ENCODE measurements at places on chromosomes 7 and 10.

GRCh38 chr10:125551247-125551646, 131.7 kb downstream of the TEX36 start:
- no peak for DNase-seq

DNA sequence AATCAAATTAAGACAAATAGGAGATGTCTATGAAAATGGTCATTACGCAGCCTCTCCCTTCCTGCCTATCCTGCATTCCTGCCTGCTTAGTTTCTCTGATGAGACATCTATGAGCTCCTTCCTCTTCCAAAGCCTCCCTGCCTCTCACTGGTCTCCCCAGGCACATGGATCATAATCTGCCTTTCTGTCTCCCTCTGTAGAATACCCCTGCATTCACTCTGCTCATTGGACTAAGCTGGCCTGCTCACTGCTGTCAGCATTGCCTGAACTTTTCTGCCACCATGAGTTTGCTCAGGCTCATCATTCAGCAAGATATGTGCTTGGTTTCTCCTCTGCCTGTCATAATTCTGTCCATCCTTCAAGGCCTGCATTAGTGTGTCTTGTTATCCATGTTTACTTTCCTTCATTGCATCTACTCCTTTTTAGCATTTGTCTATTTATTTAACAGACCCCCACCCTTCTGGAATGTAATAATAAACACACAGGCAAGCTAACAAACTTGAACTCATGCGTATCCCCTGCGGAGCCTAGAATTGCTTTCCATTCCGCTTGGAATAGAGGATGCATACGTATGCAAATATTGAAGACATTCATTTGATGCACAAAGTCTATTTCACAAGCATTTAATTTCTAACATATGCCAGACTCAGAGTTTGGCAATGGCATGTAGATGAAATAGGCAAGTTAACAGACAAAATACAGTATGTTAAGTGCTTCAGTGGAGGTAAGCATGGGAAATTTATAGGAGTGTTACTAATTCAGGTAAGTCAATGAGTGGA, 88.3 kb downstream of the PTPRZ1 start:
- no peak for DNase-seq

DNA sequence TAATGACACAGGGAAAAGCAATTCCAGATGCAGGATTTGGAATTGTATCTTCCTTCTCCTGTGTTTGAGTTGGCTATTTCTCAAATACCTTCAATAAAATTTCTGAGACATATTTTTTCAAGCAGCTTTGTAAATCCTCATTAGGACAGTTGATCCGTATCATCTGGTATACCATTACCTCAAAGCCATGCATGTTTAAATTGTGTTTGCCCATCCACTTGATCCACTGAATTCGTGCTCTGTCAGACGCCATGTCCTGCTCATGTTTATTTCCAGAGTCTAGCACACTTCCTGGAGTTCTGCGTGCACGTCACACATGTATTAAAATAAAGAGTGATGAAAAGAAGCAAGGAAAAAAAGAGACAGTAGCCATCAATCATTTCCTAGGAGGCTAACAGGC, 141.8 kb upstream of the CDC14C start:
- DNase-seq, result no peak

GRCh38 chr10:131570716-131571307, 259.3 kb upstream of the TCERG1L start:
- no peak for DNase-seq

DNA sequence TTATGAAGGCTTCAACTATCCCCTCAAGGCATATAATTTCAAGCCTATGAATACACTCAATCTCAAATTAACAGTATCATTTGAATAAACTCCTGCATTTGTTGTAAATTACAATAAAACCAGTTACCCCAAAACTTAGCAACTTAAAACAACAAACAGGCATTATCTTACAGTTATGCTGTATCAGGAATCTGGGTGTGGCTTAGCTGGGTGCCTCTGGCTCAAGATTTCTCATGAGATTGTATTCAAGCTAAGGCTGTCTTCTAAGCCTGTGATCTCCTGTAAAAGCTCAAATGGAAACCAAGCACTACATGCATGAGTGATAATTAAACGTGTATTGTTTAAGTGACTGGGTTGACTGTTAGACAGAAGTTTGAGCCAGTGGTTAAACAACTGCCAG, 341.0 kb upstream of the PHF14 start:
- DNase-seq, result no peak

DNA sequence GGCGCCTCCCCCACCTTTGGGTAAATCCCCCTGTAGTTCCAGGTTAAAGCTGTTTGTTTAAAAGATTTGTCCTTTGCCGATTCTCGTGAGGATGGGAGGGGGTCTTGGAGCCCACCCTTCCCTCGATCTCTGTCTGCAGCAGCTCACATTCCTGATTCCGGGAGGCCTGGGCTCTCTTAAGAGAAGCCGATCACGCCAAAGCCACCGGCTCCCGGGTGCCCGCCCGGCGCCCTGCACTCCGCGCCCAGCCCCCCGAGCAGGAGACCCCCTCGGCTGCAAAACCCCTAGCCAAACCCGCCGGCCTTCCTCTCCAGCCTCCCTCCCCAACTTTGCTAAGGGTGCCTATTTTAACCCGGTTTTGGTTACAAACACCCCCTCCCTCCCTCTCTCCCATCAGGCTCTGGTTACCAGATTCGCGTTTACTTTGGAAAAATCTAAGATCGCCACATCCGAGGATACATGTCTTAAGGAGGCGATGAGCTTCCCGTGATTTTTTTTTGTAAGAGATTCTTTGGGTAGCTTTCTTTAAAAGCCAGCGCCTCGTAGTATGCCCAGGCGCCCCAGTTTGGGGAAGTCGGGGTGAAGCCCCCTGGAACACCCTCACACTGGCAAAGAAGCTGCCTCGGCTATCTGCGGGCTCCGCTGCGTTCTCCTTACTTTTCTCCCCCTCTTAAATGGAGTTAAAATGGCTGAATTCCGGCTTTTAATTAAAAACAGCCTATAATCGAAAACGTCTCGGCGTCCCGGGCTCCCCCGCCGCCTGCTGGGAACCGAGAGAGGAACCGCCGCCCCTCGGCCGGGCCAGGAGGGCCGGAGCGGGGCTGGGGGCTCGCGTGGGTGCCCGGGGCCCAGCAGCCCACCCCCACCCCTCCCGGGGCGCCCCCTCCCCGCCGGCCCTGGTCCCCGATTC, 983 bp downstream of the TNRC18 start:
- no peak for DNase-seq

DNA sequence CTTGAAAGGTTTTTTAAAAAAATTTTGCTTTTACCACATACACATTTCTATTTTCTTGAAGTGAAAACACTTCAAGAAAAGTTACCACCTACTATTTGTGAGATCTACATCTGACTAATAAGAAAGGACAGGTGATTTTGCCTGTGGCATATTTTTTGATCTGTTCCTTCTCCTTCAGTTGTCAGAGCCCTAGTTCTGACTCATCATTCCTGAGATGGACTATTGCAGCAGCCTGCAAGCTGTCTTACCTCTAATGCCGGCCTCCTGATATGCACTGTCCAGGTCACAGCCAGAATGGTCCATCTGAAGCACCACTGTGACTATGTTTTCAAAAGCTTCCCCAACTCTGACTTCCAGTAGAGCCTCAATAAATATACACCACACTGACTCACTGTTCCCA, 28.2 kb upstream of the ANK3 start:
- no peak for DNase-seq

DNA sequence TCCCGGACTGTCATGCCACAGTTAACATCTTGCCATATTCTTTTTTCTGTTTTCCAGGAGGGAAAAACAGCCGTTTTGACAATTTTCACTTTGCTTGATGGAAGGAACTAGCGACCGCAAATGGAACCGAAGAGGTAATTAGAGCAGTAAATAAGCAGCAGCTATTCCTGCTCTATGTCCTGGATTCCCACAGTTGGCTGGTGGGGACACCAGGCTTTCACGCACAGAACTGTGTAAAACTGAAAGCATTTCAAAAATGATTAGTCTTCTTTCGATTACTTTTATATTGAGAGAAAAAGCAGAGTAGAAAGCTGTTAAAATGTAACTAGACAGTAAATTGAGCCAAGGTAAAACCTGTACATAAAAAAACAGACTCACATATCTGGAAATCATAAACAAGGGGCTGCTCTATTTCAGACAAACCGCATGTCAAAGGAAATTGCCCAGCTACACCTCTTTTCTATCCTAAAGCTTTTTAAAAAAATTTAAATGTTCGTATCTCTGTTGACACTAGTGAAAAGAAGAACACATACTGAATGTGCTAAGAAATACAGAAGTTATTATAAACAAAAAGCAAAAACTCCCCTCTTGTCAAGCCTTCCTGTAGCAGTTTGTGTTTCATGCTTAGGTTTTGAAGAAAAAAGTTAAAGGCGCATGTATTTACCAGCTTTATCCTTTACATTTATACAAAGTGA, 93.4 kb downstream of the RNF216 start:
- DNase-seq, result no peak

GRCh38 chr10:125232841-125233240, 72.5 kb upstream of the CTBP2 start:
- DNase-seq, result no peak

DNA sequence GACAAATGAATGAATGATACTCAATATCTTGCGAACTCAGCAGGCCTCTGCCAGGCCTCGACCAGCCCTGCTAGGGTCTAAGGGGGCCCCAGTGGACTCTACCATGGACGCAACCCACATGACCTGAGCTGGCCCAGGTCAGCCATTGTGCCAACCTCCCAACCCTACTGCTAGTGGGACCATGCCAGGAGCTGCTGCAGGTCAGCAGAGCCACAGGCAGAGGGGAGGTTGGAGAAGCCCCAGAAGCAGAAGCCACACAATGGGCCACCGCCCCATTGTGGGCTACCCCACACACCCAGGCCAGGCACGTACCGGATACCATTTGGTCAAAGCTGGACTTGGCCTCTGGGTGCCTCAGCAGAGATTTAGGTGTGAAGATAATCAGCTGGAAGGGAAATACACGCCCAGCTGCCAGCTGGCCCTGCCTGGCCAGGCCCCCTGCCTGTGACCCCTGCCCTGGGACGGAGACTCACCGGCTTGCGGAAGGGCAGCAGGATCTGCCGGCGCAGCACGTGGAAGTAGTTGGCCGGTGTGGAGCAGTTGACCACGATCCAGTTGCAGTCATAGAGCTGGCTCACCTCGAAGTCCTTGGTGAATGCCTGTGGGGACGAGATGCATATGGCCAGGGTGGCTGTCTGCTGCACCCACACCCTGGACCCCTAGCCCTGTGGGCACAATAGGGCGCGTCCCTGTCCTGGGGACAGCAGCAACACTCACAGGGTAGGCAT, 24.5 kb downstream of the OGDHL start:
- DNase-seq, result no peak

GRCh38 chr7:45451342-45452035, 122.7 kb upstream of the ADCY1 start:
- no peak for DNase-seq

DNA sequence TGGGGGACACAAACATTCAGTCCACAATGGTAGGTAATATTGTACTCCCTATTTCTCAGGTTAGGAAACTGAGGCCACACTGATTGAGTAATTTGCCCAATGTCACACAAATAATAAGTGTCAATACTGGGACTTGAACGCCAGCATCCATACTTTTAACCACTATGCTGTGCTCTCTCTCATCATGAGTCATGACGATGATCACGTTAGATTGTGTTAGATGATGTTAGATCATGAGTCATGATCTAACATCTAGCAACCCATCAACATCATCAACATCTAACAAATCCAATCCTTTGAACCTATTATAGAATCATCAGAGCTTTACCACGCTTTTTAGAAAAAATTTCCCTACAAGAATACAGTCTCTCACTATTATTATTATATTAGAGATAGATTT, 28.1 kb upstream of the HERPUD2 start:
- DNase-seq, result no peak

GRCh38 chr7:47954231-47954911, 6.1 kb upstream of the PKD1L1 start:
- DNase-seq, result no peak

- no peak for DNase-seq
Measured at GRCh38 chr7:39271402-39271801, 293.7 kb downstream of the POU6F2 start.

- no peak for DNase-seq
Measured at GRCh38 chr7:47778153-47778661, 170.1 kb downstream of the PKD1L1 start.

GRCh38 chr7:36075561-36075960, 77.5 kb upstream of the EEPD1 start:
- no peak for DNase-seq

- no peak for DNase-seq
Measured at GRCh38 chr7:23422909-23423308, 47.4 kb downstream of the IGF2BP3 start.

- no peak for DNase-seq
Measured at GRCh38 chr10:1074052-1074747, 18.0 kb downstream of the WDR37 start.

DNA sequence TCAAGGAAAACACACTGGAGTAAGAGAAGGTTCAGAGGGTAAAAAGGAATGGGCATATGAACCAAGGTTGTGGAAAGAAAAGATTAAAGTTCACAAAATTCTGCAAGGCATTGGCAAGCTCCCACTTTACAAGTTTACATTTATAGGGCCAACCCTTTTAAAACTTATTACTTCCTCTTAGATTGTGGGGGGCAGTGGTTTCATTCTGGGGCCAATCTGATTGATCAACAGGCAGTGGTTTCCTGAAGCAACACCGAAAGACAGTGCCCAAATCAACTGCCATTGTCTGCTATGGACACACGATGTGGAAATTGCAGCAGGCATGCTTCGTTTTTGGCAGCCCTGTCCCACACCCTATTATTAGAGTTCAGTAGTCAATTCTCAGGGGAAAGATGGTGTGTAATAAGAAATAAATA, 154.0 kb downstream of the SGMS1 start:
- no peak for DNase-seq

DNA sequence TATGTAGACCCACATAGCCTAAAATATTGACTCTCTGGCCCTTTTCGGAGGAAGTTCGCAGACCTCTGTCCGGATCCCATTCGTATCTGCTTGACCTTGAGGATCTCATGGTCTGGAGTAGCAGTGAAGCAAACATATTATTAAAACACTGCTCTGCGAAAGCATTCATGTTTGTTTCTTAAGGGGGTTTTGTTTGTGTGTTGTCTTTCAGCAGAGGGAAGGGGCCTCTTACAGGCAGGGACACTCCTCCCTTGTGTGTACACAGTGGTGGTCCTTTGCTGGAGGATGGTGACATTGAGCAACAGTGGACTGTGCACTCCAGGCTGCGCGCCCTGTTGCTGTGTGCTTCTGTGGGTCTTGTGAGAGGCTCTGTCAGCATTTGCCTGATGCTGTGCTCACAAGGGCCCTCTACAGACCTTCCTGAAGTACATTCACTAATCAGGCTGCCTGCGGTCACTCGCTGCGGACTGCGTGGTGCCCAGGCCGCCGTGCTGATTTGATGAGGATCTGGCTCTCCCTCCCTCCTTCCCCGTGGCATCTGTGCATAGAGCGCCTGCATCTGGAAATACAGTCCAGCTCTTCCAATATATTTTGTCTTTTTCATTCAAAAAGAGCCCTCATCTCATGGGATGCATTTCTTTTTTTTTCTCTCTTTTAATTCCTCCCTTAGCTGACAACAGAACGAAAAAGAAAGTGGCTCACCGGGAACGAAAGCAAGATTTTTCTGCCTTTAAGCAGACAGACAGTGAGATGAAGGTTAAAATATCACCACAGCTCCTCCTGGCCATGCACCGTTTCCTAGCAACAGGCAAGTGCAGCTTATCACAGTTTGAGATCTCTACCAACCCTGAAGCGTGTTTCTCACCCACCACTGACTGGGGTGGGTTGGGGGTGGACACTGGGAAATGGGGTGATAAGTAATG, 135.8 kb downstream of the CNNM2 start:
- DNase-seq, result peak; percentile 59

GRCh38 chr7:92997152-92997551, 120.6 kb downstream of the SAMD9 start:
- no peak for DNase-seq

All from CD4-positive, alpha-beta T cell treated with Interleukin-1 beta for 1 hour (primary cell).